Tibial nerve (tissue), 4 donors: ENCODE measurements at places on chromosomes 12 and 14.
A peak's percentile ranks its signal among the peaks of the same experiment; 100 is the strongest.

DNA sequence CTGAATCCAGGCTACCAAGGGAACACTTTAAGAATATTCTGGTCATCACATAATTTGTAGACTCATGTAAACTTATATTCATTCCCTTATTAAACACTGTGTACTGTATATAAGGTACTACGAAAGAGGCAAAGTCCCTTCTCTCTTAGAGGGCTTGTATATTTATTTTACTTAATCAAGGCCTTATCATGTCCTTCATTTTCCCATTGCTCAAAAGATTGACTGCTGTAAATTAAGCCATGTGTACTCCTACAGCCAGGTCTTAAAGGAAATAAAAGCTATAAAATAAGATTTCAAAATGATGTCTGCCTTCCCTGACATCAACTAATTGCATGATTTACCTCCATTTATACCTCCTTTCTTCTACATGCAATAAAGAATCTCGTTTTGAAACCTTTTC lies 5.0 kb downstream of the DENND5B start:
- DNase-seq, result no peak

DNA sequence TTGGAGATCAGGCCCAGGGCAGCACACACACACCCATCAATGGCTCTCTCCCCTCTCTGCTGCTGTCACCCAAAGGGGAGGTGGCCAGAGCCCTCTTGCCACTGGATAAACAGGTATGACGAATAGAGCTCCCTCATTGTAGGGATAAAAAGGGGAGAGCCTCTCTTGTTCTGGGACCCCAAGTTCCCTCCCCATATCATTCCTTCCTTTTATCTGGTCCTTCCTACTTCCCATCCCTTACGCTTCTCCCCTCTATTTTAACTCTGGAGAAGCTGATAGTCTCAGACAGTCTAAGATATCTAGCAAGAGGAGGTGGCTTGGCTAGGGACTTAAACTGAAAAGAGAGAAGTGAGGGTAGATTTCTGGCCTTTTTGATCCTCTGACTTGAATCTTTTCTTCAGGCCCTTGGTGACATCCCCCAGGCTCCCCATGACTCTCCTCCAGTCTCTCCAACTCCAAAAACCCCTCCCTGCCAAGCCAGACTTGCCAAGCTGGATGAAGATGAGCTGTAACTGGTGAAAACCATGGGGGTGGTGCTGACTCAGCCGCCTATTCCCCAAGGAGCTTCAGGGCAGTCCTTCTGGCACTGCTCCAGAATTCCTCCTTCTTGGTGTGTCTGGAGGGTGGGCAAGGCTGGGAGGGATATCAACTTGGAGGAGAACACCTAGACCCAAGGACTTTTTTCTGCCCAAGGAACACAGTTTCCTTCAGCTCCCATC lies 5.3 kb downstream of the ARHGEF25 start:
- no peak for DNase-seq

- no peak for DNase-seq
Measured at GRCh38 chr12:109451400-109451799, 25.7 kb downstream of the KCTD10 start.

DNA sequence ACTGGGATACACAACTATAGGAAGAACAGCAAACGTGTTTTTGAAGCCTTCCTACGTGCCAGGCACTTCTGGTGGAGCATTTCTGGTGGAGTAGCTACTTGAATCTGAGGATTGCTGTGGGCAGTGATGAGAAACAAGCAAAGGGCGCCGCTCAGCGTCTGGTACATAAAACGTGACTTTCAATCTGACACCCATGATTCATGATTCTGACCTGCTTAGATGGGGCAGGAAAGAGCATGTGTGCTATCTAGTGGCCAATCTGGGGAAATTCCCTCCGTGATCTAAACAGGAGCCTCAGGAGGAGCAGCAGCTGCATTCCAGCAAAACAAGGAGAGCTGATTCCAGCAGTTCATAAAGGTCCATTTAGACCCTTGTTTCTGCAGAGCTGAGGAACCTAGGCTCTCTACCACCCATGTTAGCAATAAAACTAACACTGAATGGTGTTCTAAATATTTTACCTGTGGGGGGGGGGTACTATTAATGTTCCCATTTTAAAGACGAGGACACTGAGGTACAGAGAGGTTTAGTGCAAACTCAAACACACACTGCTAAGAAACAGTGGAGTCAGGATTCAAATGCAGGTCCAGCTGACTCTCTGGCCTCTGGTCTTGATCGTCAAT lies 37.8 kb downstream of the PAH start:
- peak; percentile 69 for DNase-seq

DNA sequence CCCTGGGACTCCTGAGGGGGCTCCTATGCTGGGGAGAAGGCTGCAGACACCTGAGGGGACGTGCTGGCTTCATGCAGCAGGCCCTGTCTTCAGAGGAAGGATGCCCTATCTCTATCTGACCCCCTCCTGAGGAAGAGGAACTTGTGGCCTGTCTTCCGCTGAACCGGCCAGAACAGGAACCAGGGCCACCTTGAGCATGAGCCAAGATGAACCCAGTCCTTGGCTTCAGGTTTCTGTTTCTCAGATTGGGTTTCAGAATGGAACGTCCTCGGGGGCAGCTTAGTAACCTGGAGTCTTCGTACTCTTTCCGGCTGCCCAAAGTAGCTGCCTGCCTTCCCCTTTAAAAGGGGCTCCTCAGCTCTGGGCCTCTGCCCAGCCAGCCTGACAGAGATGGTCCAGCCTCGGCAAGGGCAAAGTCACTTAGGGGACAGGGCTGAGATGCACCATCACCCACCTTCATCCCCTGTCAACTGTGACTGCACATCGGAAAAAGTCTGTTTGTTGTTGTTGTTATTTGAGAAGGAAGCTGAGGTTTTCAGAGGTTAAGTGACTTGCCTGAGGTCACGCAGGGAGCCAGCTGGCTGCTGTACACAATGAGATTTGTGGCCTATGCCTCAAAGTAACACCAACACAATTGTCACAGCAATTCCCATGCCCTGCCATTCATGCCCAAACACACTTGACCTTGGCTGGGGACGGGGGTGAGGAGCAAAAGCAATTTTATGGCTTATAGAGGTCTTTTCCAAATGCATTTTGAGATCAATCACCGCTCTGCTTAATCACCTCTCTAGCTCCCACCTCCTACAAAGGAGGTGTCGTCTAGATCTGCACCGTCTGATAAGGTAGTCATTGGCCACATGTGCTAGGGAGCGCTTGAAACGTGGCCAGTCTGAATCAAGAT lies 13.4 kb downstream of the ASB2 start:
- DNase-seq, result no peak

- DNase-seq, result peak; percentile 47
Measured at GRCh38 chr12:69966409-69966808, 141.4 kb downstream of the MYRFL start.

DNA sequence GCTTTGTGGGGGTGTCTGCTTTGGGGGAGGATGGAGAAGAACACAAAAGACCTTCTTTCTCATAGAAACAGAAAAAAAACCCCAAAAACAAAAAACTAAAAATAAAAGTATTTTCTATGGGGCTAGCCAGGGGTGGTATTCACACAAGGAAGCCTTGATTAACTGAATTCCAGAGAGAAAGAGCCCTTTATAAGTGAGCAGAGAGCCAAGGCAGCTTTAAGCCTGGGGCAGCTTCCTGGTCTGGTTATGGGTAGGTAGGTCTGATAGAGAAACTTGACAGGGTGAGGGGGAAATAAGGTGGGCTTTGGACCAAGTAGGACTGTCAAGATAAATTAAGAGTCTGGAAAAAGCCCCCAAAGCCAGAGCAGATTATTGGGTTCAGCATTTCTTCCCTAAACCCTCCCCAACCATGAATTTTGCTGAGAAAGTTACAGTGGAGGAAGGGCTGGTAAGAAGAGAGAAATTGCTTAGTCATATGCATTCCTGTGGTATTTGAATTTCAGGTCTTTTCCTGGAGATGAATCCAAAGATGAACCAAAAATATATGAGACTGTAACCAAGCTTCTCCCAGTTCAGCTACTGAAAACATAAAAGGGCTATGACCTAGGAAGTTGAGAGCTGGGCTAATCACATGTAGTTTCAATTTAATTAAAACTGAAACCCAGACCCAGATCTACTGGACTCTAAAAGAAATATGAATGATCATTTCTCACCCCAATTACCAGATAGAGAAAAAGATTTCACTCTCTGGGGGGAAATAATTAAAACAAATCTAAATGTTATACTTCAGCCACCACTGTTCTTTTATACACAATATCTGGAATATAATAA lies 144.8 kb downstream of the TBC1D30 start:
- DNase-seq, result no peak

- no peak for DNase-seq
Measured at GRCh38 chr12:77382096-77382742, 316.9 kb upstream of the E2F7 start.

GRCh38 chr12:64160021-64160710 lies 61.9 kb downstream of the KICS2 start:
- DNase-seq, result no peak

GRCh38 chr12:93938931-93939330 lies 209.4 kb upstream of the PLXNC1 start:
- no peak for DNase-seq

DNA sequence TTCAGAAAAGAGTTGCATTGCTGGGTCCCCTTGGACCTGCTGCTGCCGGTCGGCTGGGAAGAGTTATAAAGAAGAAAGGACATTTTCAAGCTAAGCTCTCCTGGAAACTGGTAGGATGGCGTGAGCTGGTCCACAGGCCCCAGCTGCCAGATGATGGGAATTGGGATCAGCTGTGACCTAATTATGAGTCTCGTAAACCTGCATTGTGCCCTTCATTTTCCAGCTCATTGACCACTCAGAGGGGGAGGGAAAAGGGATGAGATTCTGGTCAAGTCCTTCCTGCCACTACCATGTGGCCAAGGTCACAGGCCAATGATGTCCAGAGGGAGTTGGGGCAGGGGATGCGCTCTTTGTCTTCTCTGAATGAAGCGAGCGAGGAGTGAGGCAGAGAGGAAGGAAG lies 320.9 kb downstream of the NRXN3 start:
- DNase-seq, result no peak

DNA sequence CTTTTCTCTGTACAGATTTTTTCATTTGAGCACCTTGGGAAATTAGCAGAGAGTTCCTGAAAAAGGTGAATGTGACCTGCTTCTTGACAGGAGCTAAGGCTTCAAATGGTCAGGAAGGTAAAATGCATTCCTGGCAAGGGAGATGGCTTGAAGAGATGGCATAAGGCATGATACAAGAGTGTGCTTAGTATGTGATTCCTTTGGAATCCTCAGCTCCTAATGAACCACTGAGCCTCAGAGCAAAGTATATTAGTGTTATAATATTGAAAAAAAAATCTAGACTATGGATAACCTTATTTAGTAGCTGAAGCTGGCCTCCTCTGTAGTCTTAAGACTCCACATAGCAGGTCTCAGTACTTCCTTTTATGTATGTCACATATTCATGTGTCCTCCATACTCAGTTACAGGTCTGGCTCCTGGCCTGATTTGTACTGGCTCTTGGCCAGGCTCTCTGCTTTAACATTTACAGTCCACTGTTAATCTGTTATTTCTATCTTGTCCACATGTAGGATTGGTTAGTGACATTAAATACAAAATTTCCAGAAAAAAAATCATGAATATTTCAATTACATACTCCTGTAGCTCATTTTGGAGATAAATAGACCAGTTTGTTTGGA lies 17.9 kb downstream of the TOGARAM1 start:
- no peak for DNase-seq

- DNase-seq, result no peak
Measured at GRCh38 chr12:106305376-106305775, 2.8 kb downstream of the TCP11L2 start.

GRCh38 chr12:124592050-124592449 lies 24.6 kb upstream of the NCOR2 start:
- no peak for DNase-seq

DNA sequence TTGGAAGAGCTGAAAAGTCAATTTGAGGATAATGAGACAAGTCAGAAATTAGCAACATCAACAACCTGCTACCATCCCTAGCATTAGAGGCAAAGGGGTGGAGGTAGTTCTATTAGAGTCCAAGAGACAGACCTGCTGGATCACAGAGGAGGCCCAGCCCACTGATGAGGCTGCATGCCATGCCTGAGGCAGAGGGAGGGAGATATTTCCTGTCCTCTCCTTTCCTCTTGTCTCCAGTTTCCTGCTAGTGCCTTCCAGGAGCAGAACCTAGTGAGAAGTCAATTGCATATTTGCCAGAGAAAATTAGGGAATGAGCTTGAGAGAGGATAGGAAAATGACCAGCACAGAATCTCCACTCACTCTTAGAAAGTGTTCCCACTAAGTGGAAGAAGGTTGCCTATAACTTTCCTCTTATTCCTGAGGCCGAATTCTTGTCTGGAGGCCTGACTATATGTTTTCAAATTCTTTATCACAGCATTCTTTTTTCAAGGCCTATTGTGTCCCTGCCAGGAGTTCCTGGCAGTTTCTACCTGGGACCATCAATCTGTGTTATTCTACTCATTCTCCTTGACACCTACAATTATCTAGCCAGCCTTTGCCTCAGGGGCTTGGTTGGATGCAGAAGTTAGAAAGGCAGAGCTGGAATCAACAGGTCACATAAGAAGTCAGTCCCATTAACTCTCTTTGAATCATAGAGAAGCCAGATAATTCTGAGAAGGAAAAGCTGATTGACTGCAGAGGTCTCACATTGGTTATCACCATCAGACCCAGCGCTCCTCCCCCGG lies 121.9 kb downstream of the EMP1 start:
- no peak for DNase-seq

GRCh38 chr12:51863933-51864832 lies 15.7 kb upstream of the FIGNL2 start:
- DNase-seq, result no peak

DNA sequence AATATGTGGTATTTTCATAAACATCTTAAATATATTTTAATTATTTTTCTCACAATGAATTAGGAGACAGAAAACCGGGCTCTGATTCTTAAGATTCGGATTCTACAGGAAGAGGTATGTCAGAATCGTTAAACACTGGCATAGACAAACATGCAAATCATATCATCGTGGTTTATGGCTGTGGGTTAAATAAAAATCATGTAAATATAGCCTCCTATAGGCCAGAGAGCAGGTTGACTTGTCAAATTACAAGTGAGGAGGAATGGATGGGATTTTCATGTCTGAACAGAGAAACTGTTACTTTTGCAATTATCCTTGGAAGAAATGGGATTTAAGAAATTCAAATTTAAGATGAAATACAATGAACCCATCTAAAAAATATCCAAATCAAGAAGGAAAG lies 74.9 kb upstream of the BCAT1 start:
- no peak for DNase-seq

GRCh38 chr12:78038986-78039385 lies 208.3 kb downstream of the NAV3 start:
- DNase-seq, result no peak

- peak; percentile 9 for DNase-seq
Measured at GRCh38 chr14:104550861-104551728, 28.5 kb upstream of the C14orf180 start.

DNA sequence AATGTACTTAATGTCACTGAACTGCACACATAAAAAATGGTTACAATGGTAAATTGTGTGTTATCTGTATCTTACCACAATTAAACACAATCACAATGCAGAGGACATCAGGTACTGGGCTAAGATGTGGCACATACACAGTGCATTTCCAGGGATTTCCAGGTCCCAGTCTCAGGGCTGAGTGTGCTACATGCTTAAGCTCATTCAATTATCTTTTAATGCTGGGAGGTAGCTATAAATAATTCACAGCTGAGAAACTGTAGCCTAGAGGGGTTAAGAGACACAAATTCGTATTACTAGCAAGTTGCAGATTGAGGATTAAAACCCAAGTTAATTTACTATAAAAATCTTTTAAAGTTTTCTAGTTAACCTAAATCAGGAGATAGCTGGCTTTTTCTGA lies 67.1 kb downstream of the CRACR2A start:
- no peak for DNase-seq
